ENCODE measurements at places on chromosomes 2 and 18.

- DNase-seq = no peak
Observed at GRCh38 chr18:2847317-2848246, 776 bp downstream of the EMILIN2 start.

GRCh38 chr2:3168230-3168891, 209.3 kb downstream of the EIPR1 start:
- DNase-seq = no peak

- DNase-seq = no peak
Observed at GRCh38 chr2:216023055-216023648, 9.8 kb upstream of the MREG start.

GRCh38 chr2:156476021-156476849, 40.1 kb downstream of the GPD2 start:
- DNase-seq = no peak

DNA sequence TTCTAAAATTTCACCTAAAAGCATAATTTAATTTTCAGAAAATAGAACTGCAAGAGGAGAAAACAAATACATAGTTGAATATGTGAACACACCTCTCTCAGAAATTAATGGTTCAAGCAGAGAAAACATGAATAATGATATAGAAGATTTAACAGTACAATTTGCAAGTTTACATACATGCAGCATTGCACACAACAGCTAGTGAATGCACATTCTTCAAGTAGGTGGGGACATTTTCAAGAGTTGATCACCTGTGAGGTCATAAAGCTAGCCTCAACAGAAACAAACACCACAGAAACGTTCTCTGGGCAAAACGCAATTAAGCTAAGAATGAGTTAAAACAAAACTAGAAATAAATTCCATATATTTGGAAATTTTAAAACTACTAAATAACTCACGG, 38.1 kb downstream of the TMEM200C start:
- DNase-seq = no peak

All from stimulated activated CD8-positive, alpha-beta memory T cell treated with anti-CD3 and anti-CD28 coated beads, Interleukin-2, amount 100 ng/mL, for 48 hours (primary cell).